ENCODE measurements at places on chromosomes 5 and 9. TPM values are rescaled to one million over a fixed set of nuclear protein-coding genes. Genes with fewer than 3 reads are reported as not detected.

Gene RASGEF1C
- 21.4 TPM for total RNA-seq

Gene NKD2
- total RNA-seq = 3.2 TPM

Gene APBA1
- 34.2 TPM for total RNA-seq

Gene ZDHHC21
- 36.4 TPM for total RNA-seq

Gene MEIKIN
- not detected for total RNA-seq

Gene RMRP
- total RNA-seq = 65,531 TPM

Gene SLC6A7
- 1.5 TPM for total RNA-seq

Gene QRFP
- total RNA-seq = not detected

Gene ASPN
- 5.9 TPM for total RNA-seq

Gene PCDHB10
- total RNA-seq = 14.5 TPM

Gene KIF12
- 0.49 TPM for total RNA-seq

Gene FOXD4L6
- not detected for total RNA-seq

Gene RFESD
- total RNA-seq = 0.98 TPM

Gene FST
- 0.74 TPM for total RNA-seq

Gene ACTL7A
- total RNA-seq = not detected

Gene CFAP77
- total RNA-seq = not detected

Gene SPATA31A3
- total RNA-seq = not detected

Gene KCTD16
- total RNA-seq = 17.5 TPM

Measured in temporal lobe (tissue), 4 donors.